ENCODE measurements at places on chromosomes 5 and 9. TPM values are rescaled to one million over a fixed set of nuclear protein-coding genes. Genes with fewer than 3 reads are reported as not detected.

Gene NIM1K
- total RNA-seq = 0.34 TPM

Gene DBH
- total RNA-seq = not detected

Gene IFNA21
- total RNA-seq = not detected

Gene OR1Q1
- total RNA-seq = not detected

Gene CCL27
- total RNA-seq = not detected

Gene ADAMTSL1
- total RNA-seq = 2.5 TPM

Gene SLC4A9
- 0.09 TPM for total RNA-seq

Gene SPINK1
- not detected for total RNA-seq

Gene WDR38
- total RNA-seq = not detected

Gene PCDHA12
- total RNA-seq = 0.15 TPM

Gene MGAT4B
- 66.5 TPM for total RNA-seq

Gene PPIC
- total RNA-seq = 50.6 TPM

Gene DMRTA1
- total RNA-seq = 0.26 TPM

Gene PCDHGB6
- 5.2 TPM for total RNA-seq

Gene TXNDC8
- not detected for total RNA-seq

Gene IFNB1
- not detected for total RNA-seq

Gene OR1J2
- not detected for total RNA-seq

Gene IFT74
- 11.4 TPM for total RNA-seq
